NCI-H82 (cell line): ENCODE measurements at places on chromosomes 7 and 10.

GRCh38 chr10:52499281-52499680 lies 185.2 kb downstream of the DKK1 start:
- no peak for DNase-seq

GRCh38 chr7:148698007-148698396 lies 701 bp upstream of the CUL1 start:
- DNase-seq: peak; percentile 66

GRCh38 chr7:35418716-35419390 lies 165.0 kb upstream of the TBX20 start:
- peak; percentile 49 for DNase-seq

DNA sequence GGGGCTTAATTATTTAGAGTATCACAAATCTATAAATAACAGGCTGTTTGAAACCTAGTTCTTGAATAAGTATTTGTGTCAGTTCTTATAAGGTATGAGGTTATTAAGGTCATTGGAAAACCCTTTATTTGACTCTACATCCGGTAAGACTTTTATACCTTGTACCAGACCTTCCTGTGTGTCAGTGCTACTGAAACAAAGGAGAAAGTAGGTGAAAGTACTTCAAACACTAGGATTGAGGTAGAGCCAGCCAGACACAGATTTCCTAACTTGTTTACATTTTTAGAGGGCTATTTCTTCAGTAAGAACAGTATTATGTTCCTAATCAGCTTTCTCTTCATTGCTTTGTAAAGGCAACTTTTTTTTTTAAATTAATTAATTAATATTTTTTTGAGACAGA lies 93.9 kb downstream of the ZNRF2 start:
- DNase-seq: no peak

- DNase-seq: no peak
Measured at GRCh38 chr10:101512738-101513137, 75.3 kb downstream of the POLL start.

DNA sequence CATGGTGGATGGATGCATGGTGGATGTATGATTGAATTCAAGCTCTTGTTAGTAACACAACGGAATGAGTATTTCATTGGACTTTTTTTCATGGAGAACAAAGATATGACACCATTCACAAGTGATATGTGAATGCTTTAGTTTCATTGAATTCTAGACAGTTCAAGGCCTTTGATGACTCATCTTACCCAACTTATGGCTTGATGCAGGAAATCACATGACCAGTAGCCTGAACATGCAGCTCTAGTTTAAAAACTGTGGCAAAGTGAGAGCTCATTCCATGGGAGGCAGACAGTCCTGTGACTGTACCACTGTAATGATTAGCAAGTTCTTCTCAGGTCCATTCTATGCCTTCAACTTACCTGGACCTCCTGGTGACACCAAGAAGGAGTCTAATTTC lies 1239.3 kb downstream of the TYW1 start:
- DNase-seq: no peak

GRCh38 chr10:114975091-114975490 lies 37.1 kb downstream of the TRUB1 start:
- no peak for DNase-seq
